ENCODE measurements at places on chromosomes 2 and 18. TPM values are rescaled to one million over a fixed set of nuclear protein-coding genes. Genes with fewer than 3 reads are reported as not detected.

The KCMF1 gene
- total RNA-seq, result 55.2 TPM

The ATP5MC3 gene
- 187 TPM for total RNA-seq

The KYNU gene
- total RNA-seq, result 18.7 TPM

The SCYGR4 gene
- total RNA-seq, result not detected

The INO80B gene
- 55.9 TPM for total RNA-seq

The LHCGR gene
- not detected for total RNA-seq

GRCh38 chr2:128464456-128464855 is 145.8 kb upstream of the HS6ST1 start:
- no peak for DNase-seq

GRCh38 chr2:2899826-2900225 is 477.8 kb downstream of the EIPR1 start:
- no peak for DNase-seq

DNA sequence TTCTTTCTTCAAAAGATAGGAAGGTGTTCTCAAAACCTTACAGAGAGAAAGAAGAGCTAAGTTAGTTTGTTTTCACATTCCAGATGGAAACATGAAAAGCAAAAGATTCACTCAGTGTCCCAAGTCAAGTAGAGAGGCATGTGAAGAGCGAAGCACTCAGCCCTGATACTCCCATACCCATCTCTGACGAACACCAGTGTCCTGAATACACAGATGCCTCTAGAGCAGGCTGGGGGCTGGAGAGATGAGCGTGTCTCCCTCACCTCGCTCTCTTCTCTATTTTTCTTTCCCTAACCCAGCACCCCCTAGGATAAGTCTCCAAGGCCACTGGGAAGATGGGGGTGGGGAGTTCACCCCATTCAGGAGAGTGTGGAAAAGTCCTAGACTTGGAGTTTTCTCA is 227.8 kb downstream of the TMEM163 start:
- DNase-seq, result no peak

- no peak for DNase-seq
Measured at GRCh38 chr2:61898810-61899209, 6.7 kb upstream of the COMMD1 start.

DNA sequence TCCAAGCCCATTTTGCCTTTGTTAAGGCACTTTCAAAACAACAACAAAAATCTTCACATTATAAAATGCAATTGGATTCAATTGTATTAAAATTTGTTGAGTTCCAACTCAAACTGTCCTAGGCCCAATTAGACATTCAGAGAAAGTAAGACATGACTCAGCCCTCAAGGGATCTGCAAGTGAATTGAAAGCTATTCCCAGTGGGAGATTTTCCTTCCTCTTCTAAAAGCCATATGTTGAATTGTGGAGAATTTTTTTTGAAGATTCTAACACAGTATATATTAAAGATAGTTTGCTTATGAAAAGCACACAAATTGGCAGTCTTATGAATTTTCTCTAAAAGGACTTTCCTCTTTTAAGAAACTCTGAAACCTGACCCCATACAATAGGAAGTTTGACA is 268.0 kb upstream of the PARD3B start:
- no peak for DNase-seq

GRCh38 chr2:41836948-41837347 is 210.9 kb upstream of the PKDCC start:
- no peak for DNase-seq

DNA sequence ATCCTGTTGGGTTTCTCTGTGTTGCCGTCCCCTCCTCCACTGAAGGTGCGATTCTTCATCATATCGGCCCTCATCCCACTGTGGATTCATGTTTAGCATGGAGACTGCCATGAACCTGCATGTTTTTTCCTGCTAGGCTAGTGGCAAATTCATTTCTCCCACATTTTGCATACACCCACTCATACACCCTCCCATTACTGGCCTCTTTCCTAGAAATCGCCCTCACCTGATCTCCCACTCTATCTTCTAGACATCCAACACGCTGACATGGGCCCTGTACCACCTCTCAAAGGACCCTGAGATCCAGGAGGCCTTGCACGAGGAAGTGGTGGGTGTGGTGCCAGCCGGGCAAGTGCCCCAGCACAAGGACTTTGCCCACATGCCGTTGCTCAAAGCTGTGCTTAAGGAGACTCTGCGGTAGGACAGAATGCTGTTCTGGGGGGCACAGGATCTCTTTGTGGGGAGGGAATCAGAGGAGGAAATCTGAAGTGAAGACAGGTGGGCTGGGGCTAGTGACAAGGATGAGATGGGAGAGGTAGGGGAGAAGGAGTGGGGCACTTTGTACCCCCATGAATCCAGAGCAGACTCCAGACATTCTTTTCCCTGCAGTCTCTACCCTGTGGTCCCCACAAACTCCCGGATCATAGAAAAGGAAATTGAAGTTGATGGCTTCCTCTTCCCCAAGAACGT is 17.7 kb downstream of the PRKAG3 start:
- no peak for DNase-seq

GRCh38 chr2:152678808-152679207 is 38.5 kb downstream of the PRPF40A start:
- no peak for DNase-seq

DNA sequence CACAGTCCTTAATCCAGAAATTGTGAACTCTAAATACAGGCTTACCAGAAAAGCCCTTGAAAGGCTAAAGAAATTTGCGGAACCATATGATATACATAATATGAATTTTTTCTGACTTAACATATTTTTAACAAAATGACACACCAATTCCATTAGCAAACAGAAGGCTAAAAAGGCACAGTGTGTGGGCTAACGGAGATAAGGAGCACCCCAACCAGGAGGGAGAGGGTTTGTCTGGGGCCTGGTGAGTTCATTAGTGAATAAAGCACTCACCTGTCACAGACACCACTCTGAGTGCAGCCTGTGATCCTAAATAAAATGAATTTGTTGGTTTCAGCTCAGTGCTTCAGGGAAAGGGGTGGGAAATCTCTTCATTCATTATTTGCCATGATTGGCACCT is 2.7 kb upstream of the FECH start:
- DNase-seq, result no peak

GRCh38 chr2:112519506-112519905 is 22.8 kb upstream of the POLR1B start:
- no peak for DNase-seq

All from ureter (tissue), 1 donor.